ENCODE measurements at places on chromosomes 5 and 9.
A peak's percentile ranks its signal among the peaks of the same experiment; 100 is the strongest.

DNA sequence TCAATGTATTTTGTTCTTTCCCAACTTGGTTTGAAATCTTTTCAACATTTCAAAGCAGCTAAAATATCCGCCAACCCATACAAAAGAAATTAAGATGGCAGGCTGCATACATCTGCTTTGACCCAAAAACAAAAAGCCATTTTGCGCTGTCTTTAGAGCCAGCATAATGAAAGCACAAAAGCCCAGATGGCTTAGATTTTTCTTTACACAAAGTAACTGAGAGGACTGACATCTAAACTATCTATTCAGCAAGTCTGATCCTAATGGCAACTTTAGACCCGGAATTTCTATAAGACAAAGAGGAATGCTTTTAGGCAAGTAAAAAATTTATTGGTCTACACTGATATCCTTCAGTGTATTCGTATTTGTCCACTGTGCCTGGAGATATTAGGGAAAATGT, 86.3 kb downstream of the MYO10 start:
- no peak for DNase-seq

- DNase-seq: no peak
These were observed 80.9 kb downstream of the EBF1 start for GRCh38 chr5:159018855-159019254.

- DNase-seq: no peak
These were observed 118.4 kb downstream of the MARCHF11 start for GRCh38 chr5:16061163-16061562.

DNA sequence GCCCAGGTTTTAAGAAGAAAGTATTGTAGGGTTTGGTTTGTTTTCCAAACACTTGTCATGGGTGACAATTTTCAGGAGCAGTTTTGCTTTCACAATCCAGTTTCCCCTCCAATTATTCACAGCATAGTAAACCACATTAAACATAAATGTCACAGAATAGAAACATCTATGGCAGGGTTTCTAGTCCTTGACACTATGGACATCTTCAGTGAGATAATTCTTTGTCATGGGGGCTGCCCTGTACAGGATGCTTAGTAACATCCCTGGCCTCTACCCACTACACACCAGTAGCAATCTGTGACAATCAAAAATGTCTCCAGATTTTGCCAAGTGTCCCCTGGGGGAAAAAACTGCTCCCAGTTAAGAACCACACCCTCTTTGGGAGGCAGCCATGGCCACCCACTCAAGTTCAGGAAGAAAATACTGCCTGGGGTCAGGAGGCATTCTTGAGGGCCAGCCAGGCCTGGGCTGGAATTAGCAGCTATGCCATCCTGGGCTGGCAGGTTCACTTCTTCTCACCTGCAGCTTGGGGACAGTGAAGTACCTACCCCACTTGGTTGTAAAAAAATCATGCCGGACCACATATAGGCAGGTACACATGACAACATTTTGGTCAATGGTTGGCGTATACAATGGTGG, 116.3 kb downstream of the HSD17B3 start:
- no peak for DNase-seq

- DNase-seq: no peak
These were observed 1.6 kb upstream of the CD274 start for GRCh38 chr9:5448461-5449435.

DNA sequence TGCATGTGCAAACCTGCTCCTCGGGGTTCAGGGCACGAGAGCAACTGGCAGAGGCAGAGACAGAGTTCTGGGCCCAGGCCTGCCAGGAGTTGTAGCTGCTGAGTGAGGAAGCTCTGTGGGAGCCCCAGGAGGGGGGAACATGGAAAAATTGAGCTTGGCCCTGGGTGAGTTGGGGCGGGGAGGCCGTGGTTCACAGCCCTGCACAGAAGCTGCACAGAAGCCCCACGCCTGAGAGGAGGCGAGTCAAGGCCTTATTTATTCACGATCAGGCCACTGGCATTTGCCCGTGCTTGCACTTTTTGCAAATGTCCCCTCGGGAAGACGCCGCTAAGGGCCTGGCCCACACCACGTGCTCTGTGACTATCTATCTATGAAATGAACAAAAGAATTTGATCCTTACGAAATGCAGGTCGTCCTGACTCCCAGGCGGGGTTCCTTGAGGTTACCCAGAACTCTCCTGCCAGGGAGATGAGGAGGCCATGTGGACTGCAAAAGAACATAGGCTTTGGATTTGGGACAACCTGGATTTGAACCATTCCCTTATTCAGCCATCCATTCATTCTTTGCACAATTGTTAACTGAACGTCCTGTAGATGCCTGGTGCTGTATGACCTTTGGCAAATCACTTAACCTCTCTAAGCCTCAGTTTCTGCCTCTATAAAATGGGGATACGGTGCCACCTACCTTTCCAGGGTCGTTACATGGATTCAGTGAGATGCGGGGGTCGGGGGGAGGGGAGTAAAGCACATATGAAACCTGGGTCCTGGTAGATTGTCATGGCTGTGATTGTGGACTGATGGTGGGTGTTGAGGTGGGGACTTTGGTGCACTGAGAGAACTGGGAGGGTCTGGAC, 17.9 kb downstream of the COL27A1 start:
- no peak for DNase-seq

GRCh38 chr5:105288946-105289345, 1726.4 kb upstream of the NUDT12 start:
- no peak for DNase-seq

DNA sequence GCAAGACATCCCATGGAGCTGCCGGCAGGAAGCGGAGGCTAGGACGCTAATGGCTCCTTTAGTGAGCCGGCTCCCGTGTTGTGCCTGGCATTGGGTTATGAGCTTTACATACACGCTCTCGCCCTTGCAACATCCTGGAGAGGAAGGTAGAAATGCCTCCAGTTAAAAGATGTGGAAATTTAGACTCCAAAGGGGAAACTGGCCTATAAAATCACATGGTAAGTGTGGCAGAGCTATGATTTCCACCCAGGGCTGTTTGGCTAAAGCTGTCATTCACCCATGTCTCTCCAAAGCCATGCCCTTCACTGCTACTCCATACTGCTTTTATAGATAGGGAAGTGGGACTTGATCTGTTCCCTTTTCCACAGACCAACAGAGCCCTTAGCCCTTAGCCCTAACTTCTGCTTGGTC, 5.2 kb downstream of the GM2A start:
- no peak for DNase-seq

GRCh38 chr5:172350212-172351181, 66.9 kb upstream of the UBTD2 start:
- DNase-seq: no peak

- no peak for DNase-seq
These were observed 12.0 kb upstream of the SSBP2 start for GRCh38 chr5:81762853-81763252.

DNA sequence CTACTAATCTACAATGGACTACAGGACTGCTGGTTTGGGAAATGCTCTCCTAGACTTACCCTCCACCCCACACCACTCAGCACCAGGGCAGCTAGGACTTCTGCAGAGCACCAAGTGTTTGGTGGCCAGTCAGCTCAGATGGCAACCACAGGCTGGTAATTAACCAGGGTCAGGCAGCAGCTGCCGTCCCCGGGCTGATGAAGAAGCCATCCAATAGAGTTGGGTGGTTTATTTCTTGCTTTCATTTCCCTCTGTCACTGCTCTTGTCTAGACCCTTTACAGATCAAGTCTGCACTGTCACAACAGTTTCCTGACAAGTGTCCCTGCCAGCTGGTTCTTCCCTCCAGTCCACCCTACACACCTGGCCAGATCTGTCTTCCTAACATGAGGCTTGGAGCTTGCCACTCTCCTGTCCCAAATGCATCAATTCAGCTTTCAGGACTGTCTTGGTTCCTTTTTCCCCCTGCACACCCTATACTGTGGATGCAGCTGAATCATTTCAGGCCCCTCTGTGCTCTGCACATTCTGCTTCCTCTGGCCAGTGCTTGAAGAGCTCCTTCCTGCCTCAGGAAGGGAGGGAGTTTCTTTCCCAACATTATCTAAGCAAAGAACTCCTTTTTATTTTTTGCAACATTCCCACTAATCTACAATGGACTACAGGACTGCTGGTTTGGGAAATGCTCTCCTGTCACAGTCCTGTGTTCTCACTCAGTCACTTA, 30.2 kb upstream of the HSPA9 start:
- DNase-seq: peak; percentile 53
